ENCODE measurements at places on chromosomes 6 and 20.
A peak's percentile ranks its signal among the peaks of the same experiment; 100 is the strongest.

- DNase-seq = no peak
These were observed 64.1 kb downstream of the FAM50B start for GRCh38 chr6:3913077-3913957.

- DNase-seq = no peak
These were observed 41.1 kb downstream of the FARS2 start for GRCh38 chr6:5302220-5302946.

DNA sequence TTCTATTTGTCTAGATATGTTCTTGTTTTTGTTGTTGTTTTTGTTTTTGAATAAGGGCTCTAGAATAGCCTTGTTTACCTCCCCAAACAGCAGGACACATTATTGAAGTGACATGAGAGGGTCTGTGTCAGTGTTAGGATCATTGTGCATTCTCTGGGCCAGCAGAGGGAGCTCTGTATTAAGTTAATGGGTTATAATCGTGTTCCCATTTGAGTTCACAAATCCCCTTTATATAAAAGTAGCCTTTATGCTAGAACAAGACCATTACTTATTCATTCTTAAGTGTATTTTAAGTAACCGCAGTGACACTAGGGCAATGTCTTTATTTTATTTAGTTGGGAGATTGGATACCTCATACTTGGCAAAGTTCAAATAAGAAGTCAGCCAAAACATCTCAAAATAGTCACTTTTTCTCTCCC, 44.8 kb downstream of the STK4 start:
- peak; percentile 23 for DNase-seq

DNA sequence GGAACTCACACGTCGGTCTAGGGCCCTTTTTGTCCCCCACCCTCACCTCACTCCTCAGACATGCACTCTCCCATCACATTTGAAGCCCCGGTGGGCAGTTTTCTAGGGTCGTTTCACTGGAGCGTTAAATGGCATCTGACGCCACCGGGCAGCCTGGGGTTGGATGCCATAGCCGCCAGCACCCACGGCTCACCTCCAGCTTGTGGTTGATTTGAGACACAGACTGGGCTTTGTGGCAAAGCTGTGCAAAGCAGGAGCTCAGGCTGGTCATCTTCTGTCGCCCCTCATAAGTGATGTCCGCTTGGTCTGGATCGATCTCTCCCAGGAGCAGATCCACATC, 530 bp downstream of the GOPC start:
- DNase-seq = peak; percentile 12

- DNase-seq = no peak
These were observed 38.9 kb upstream of the STMND1 start for GRCh38 chr6:17062871-17063440.

- no peak for DNase-seq
These were observed 22.9 kb upstream of the TMEM30A start for GRCh38 chr6:75307364-75308004.

DNA sequence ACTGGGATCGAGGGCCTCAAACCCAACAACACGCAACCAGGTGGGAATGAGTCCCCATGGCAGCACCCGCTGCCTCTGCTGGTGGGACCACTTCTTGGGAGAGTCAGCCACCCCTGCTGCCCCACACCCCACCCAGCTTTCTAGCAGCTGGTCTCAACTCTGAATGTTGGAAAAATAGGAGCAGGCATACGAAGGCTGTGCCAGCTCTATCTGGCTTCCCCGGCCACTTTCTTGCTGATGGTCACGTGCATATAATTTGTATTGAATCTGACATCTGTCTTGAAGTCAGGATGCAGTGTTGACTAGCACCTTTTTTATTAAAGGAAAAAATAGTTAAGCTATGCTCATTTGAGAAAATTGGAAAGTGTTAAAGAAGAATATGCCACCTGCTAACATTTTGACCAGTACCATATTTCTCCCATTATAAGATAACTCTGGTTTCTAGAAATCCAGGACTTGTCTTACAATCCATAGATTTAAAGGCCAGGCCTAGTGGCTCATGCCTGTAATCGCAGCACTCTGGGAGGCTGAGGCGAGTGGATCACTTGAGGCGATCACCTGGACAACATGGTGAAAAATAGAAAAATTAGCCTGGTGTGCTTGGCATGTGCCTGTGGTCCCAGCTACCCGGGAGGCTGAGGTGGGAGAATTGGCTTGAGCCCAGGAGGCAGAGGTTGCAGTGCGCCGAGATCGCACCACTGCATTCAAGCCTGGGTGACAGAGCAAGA, 26.9 kb upstream of the MAPRE1 start:
- DNase-seq = no peak

GRCh38 chr6:87682310-87682709, 19.7 kb downstream of the AKIRIN2 start:
- no peak for DNase-seq

- DNase-seq = peak; percentile 58
These were observed at the start of gene ZNF512B for GRCh38 chr20:63969838-63970713. Gene ZNF512B (minus strand): TSS chr20:63969930. CDS start chr20:63967950, 1,980 bp downstream.

DNA sequence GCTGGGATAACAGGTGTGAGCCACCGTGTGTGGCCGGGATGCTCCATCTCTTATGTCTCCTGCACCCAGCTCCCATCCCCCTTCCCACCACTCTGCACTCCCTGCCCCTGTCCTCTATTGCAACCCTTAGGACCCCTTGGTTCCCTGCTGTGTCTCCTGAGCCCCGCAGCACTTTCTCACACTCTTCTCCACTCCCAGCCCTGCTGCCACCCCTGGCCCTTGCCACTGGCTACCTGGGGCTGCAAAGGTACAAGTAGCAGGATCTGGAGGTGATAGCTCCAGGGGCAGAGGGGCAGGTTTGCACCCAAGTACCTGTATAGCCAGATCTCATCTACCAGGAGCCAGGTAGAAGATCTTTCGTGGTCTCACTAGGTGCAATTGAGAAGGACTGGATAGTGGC, 6.6 kb upstream of the CPXM1 start:
- no peak for DNase-seq

GRCh38 chr6:81950877-81951276, 198.4 kb upstream of the TENT5A start:
- DNase-seq = no peak

- no peak for DNase-seq
These were observed 14.2 kb downstream of the GFRA4 start for GRCh38 chr20:3648951-3649350.

DNA sequence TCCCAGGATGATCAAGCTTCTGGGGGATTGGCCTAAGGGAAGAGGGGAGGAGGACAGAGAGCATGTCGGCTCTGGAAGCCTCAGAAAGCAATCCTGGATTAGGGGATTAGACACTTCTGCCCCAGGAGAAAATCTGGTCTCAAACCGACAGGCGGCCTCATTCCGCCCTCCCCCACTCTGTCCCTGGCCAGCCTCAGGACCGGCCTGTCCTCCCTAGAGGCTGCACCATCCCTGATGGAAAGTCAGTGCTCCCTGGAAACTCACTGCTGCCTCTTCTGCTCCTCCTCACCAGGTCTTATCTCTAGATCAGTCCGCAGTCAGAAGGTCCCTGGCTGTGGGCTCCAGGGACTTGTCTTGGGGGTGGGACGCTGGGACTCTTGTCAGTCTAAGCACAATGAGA, 905 bp upstream of the SLC12A5 start:
- no peak for DNase-seq

DNA sequence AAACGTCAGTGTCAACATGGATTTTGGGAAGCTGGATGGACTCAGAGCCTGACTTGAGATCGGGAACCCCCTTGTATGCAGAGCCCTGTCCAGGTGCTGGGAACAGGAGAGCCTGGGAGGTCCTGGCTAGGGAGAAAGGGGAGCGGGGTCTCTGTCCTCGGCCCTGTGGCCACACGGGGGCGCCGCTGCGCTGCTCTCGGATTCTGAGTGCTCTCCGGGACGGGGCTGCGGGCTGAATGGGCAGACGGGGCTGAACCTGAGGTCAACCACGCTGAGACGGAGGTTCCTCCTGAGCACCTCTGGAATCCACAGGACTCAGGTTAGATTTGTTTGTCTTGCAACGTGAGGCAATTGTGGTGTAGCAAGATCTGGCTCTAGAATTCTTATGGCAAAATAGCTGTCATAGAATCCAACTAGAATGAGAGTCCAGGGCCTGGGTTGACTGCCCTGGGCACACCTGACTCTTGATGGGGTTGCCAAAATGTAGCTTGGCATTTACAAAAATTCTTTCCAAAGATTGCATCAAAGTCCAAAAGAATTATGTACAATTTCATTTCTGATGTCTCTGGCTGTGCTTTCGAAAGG, 20.6 kb upstream of the HLA-F start:
- peak; percentile 65 for DNase-seq

- DNase-seq = no peak
These were observed 251.6 kb upstream of the TAB2 start for GRCh38 chr6:149065658-149066556.

GRCh38 chr6:44258921-44259320, 1.6 kb upstream of the SLC35B2 start:
- DNase-seq = no peak

GRCh38 chr6:14763616-14764015, 482.3 kb upstream of the JARID2 start:
- no peak for DNase-seq

DNA sequence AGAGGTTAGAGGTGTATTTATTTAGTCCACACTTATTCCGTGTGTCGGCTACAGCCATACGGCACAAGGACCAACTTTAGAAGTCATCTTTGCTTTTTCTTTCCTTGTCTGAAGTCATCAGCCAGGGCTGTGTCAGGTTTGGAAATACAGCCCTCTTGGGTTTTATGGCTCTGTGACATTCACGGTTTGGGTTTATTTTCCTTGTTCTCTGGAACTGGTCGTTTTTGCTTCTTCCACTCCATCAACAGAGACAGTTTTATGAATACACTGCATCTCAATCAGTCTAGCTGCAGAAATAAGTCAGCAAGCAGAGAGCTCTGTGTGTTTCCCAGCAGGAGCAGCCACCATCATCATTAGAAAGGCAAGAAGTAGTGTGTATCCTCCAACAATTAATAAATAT, 132.5 kb downstream of the TBC1D7 start:
- DNase-seq = no peak

DNA sequence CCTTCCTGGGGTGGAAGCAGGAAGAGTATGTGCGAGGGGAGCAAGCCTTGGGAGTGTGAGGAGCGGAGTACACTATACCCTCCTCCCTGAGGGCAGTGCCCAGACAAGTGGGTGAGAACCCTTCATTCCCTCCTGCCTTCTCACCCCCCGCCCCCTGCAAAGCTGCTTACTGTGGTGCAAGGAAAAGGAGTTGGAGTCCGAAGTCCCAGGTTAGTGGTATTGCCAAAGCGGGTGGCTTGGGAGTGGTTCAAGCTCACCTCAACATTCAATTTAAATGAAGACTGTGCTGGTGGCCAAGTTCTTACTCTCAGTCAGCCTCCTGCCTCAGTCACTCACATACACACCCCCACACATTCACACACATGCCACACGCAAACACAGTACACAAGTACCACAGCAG, 74.7 kb upstream of the PRDM1 start:
- DNase-seq = no peak

DNA sequence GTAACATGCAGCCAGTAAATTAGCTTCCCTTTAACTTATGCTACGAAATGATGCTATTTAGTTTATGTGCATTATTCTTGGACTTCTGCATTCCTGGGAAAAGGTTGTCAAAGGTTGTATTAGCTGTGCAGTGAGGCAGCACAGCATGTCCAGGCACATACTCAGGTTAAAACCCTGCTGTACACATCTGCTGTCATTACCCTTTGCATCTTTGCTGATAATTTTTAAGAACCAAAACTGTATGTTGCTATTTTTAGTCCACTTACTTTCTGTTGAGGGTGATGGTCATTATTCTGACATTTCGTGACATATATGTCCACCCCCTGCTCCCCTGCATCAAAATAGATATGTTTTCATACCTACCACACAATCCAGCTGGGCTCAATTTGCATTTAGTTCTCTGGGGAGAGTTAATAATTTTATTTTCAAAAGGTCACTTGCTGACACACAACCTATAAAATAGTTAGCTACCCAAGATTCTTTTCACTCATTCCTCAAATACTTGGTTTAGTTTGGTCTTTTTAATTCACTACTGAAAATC, 142.5 kb upstream of the SPACA1 start:
- DNase-seq = no peak

- no peak for DNase-seq
These were observed 50.6 kb downstream of the MAFB start for GRCh38 chr20:40638414-40638813.

DNA sequence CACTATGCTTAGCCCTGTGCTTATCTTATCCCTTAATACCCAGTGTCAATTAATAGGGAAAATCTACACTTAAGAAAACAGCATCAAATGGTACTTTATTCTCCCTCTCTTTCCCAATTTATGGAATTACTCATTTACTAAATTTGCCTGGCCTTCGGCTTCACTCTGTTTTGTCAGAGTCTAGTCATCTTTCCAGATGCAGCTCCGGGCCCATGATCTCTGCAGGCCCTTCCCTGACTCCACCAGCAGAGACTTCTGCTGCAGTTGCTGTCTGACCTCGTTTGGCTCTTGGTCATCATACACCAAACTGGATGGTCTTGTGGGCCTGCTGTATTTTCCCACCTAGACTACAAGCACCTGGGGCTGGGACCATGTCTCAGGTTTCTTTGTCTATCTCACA, 27.4 kb downstream of the MRS2 start:
- no peak for DNase-seq

DNA sequence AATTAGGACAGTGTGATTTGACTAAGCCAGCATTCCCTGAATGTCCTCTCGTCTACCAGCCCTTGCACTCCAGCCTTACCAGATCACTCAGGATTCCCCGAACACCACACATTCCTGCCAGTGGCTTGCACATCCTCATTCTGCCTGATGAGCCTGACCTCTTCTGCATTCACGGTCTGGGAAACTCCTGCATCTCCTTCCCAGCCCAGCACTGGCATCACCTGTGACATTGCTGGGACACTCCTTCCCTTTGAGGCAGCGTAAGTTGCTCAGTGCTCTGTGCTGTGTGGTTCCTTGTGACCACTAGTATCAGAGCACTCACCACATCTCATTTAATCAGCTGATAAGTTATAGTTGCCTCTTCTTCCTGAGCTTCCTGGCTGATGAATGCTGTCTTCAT, 17.3 kb downstream of the NCOA7 start:
- DNase-seq = no peak

DNA sequence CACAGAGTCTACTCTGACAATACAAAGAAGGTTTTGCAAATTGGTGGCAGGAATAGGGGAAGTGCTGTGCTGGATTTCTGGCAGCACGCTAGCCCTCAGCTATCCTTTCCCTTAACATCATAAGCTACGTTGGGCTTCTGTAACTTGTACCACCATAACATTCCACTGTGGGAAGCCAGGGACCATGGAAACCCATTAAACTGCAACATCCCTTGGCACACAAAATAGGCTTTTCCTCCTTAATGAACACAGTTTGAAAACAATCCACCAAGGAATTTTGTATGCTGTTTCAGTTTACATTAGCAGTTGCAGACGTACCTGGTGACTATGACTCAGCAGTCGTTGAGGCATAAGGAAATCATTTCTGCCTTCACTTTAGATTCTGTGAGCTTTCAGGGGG, 203.9 kb upstream of the RAB32 start:
- DNase-seq = no peak

All from T-helper 17 cell (primary cell).